ENCODE measurements at places on chromosomes 7 and 10. TPM values are rescaled to one million over a fixed set of nuclear protein-coding genes. Genes with fewer than 3 reads are reported as not detected.

The TLX1 gene
- not detected for total RNA-seq

The CHAT gene
- total RNA-seq: not detected

The GATA3 gene
- total RNA-seq: 0.76 TPM

The STAM gene
- 17.0 TPM for total RNA-seq

The IL15RA gene
- total RNA-seq: 5.6 TPM

The DPCD gene
- total RNA-seq: 27.5 TPM

The CTTNBP2 gene
- total RNA-seq: 6.2 TPM

The PPP1R3A gene
- not detected for total RNA-seq

The RBP3 gene
- total RNA-seq: not detected

Data from mesangial cell (primary cell).